ENCODE measurements at places on chromosomes 2 and 18.

- DNase-seq, result no peak
These were observed 922.5 kb downstream of the SUCLG1 start for GRCh38 chr2:83536556-83536955.

- DNase-seq, result no peak
These were observed 31.9 kb upstream of the FOSL2 start for GRCh38 chr2:28360718-28361293.

- no peak for DNase-seq
These were observed 198.4 kb downstream of the BABAM2 start for GRCh38 chr2:28088970-28089369.

DNA sequence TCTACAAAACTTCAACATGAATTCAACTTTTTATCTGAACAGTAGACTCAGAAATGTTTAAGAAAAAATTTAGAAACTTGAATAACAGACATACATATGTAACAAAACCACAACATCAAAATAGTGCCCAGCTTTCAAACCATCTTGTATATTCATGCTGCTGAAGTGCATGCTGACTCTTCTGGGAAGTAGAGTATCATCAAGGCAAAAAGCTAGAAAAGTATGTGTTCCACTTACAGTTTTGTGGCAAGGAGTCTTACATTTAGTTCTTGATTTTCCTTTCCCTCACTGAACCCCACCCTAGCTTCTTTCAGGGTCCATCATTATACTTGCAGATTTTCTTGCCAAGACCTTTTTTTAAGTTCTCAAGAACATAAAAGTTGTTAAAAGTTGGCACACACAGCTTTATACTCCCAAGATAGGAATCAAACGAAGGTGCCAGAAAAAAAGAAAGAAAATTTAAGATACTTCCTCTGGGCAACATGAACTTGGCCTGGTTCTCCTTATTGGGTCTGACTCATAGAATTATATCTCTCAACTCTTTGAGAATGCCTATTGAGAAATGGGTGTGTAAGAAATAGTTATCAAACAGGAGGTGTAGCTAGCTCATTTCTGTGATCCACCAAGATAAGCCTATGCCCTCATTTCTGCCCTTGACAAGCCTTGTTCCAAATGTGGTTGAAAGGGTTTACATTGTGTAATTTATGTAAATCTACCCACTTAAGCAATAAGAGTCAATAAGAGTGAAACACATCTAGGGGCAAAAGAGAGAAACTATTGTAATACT lies 667.6 kb upstream of the ACVR2A start:
- DNase-seq, result peak; percentile 9

GRCh38 chr2:88811681-88812080 lies 120.2 kb downstream of the RPIA start:
- no peak for DNase-seq

DNA sequence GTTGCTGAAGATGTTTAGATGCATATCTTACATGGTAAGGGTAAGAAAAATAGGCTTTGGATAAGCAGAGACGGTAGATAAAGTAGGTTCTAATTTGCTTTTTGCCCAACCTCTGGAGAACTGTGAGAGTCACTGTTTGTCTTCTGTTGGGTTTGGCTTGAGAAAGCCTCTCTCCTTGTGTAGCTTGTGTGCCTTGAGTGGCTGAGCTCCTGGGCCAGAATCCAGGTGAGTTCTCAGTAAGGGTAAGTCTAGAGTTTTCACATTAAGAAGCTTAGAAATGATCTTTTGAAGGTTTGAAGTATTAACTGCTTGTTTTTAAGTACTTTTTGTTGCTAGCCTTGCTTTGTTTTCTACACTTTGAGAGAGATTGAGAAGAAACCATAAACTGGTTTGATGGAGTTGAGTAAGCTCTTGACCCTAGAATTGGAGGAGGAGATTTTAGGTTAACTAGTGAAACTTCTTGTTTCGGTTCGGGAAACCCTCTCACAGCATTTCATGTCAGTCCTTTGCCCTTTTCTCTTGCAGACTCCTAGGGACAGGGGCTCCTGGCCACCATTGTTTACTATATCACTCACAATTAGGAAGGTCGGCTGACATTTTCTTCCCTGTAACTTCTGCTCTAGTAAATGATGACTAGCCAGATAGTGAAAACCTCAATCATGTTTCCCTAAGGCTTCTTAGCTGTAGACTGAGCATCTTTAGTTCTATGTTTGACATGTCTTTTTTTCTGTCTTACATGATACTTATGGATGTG lies 26.0 kb downstream of the MAP4K4 start:
- no peak for DNase-seq

GRCh38 chr2:17156086-17156485 lies 362.2 kb downstream of the RAD51AP2 start:
- no peak for DNase-seq

DNA sequence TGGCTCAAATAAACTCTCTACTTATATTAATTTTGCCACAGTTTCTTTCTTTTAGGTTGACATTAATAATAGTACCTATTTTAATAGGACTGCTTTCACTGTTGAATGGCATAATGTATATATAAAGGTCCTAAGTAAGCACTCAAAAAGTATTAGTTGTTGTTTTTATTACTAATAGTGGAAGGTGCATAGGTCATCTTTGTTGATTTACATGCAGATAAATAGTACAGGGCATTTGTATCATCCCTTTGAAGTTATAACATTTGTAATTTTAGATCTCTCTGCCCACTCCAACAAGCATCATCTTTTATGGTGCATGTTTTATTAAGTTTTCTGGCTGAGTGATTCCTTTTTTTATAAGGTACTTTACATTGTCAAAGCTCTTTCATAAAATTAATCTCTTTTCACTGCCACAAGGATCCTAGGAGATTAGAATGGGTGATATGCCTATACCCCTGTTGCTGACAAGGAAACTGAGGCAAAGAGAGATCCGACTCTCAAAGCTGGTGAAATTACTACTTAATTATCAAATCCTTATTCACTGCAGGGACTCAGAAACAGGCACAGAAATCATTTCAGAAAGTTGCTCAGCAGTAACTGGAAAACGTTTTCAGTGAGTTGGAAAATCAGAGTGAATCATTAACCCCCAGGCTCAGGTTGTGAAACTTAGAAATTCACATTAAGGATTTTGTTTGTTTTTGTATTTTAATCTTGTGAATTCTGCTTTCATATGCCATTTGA lies 299.6 kb downstream of the AGPS start:
- DNase-seq, result no peak

DNA sequence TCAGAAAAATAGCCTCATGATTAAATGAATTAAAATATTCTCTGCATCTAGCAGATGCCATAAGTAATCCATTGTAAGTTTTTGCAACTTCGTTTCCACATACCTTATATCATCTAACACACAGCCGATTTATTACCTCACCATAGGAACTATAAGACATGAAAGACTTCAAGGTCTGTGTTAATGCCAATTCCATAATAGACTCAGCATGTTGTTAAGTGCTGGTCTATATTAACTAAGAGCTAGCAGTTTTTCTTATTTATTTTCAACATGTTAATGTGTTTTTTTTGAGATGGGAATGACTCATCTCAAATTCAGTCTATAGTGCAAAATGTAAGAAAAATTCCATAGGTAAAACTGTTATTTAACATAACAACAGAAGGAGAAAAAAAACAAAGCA lies 243.9 kb upstream of the GULP1 start:
- DNase-seq, result no peak

DNA sequence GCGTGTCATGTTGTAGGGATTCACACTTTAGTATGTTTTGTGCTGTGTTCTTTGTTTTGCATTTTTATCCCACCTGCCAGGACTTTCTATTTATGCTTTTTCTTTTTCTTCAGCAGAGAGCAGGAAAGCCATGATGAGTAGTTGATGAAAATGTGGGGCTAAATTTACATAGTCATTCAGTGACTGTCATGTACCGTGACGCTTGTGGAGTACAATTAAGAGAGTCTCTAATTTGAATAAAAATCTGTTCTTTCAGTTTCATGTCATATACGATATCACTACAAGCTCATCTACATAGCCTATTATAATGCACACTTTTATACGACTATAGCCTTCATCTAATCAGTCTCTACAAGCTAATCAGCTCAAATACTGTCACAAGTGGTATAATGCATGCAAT lies 112.7 kb upstream of the SPATS2L start:
- DNase-seq, result no peak

- DNase-seq, result no peak
These were observed 17.7 kb downstream of the SPIRE1 start for GRCh38 chr18:12639990-12640880.

DNA sequence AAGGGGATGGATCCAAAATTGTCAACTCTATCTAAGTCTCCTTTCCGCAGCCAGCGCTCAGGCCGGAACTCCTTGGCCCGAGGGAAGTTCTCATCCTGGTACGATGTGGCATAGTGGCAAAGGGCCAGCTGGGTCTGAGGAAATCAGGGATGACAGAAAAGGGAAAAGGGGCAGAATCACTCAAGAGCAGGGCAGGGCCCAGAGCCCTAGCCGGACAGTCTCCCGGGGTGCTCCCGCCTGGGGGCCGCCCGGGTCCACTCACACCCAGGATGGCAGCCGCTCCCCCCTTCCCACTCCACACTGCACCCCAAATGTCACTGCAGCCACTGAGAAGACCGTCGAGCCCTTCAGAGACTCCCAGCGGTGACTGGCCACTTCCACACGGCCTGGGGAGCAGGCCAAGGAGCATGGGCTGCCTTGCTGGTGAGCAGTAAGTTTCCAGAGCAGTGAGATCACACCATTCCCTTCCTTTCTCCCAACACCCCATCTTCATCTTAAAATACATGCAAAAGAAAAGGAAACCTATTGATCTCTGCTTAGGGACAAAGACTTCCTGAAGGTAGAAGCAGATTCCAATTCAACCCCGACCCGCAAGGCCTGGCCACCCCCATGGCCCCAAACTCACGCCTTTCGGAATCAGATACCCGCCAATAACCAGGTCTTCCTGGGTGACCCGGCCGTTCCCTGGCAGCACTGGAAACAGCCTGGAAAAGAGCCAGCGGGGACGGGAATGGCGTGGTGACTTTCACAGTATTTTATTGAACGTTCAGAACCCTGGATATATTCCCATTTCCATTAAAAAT lies 26.7 kb downstream of the CYP27C1 start:
- DNase-seq, result no peak
